Vagina (tissue), 2 donors: ENCODE measurements at places on chromosomes 16 and 17.

GRCh38 chr17:18377437-18378204, at the start of gene EVPLL:
EVPLL (plus strand) TSS chr17:18377778; CDS start chr17:18380938, 3,160 bp downstream.
- no peak for DNase-seq

DNA sequence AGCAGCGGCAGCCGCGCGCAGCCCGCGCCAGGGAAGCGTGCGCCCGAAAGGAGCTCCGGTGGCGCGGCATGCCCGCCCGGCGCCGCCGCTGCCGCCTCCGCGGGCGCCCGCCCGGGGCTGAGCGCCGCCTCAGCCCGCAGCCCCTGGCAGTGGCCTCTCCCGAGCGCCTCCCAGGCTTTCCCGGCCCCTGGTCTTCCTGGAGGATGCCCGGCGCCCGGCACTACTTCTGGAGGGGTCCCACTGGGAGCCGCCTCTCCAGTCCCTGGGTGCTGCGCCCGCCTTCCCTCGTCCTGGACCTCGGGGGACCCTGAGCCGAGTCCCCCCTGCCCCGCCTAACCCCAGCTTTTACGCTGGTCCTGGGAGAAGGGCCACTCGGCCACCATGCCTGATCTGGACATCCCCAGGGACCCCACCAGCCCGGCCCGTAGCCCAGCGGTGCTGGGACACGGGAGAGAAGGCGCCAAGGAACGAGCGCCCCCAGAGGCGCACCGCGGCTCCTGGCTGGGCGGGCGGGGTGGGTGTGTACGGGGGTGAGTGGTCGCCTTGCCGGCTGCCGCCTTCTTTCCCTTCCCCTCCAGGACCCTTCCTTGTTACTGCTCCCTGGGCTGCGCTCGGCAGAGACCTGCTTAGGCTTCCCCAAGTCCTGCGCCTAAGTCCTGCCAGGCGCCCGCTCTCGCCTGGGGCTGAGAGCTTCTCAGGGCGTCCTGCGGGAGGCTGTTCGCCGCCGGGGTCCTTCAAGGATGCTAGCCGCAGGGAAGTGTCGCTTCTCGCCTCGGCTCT, 704 bp downstream of the ASIC2 start:
- no peak for DNase-seq

- no peak for DNase-seq
Observed at GRCh38 chr16:886802-887731, 83.7 kb downstream of the LMF1 start.

DNA sequence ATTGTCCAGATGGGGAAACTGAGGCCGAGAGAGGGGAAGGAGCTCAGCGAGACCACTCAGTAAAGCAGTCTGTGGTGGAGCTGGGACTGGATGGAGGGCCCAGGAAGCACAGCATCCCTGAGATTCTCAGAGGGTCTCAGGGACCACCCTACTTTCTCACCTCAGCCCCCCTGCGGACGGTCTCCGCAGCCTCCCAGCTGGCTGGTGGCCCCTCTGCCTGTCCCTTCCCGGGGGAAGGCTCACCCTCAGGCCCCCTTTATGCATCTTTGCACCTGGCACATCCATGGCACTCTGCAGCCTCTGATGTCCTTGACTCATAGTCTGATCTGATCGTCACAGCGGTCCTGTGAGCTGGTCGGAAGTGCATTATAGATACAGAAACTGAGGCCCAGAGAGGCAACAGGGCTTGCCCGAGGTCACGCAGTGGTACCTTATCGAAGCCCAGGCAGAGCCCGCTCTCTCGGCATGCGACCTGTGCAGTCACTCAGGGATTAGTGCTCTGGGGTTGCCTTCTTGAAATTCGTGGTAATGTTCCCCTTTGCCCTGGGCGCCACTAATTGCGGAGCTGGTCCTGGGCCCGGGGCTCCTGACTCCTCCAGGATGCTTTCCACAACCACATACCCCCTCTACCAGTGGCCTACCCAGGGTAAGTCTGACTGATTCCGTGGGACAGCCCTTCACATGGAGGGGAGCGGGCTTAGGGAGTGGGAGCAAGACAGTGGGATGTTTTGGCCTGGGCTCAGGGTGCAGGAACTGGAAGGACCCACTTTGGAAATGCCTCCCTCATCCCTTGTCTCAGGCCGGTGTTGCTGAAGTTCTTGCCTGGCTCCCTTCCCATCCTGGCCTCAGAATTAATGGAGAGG, 24.4 kb downstream of the RAB11FIP4 start:
- no peak for DNase-seq

DNA sequence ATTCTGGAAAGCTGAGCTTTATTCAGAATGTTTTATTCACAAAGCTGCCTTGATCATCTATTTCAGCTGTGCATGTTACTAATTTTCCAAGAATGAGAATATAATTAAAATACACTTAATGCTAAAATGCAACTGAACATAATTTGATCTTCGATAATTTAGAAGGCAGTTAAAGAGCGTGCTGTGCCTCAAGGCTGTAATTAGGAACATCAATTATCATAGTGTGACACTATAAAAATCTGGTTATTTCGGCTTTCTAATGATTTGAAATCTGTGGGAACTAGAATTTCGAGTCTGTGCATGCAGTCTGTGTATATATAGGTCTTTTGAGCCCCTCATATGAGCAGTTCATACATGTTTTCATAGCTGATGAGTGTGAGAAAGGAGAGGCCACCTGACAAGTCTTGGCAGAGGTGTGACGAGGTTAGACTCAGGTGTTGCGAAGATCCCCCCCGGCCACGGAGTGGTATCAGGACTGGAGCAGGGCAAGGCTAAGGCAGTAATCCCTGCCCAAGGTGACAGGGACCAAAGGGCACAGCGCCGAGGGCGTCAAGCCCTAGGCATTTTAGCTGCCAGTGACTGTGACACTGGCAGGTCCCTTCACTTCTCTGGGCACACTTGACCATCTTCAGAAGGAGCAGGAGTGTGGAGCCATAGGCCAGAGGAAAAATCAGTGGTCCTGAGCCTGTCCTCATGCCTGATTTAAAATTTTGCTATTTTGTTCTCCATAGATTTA, 328.5 kb downstream of the SNX29 start:
- DNase-seq, result no peak

DNA sequence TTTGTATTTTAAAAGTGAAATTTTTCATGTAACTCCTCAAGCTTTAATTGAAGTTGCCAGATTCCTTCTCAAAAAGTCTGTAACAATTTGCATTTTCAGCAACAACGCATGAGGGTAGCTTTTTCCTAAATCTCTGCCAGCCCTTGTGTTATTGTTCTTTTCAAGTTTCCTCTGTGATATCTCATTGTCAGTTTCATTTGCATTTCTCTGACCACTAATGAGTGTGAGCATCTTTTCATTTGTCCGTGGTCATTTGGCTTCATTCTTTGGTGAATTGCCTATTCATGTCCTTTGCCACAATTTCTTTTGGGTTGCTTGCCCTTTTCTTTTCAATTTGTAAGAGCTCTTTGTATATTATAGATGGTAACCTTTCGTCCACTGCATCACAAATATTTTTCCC, 68.0 kb upstream of the NKD1 start:
- no peak for DNase-seq

- DNase-seq, result no peak
Observed at GRCh38 chr17:61331178-61331577, 68.5 kb upstream of the TBX2 start.

DNA sequence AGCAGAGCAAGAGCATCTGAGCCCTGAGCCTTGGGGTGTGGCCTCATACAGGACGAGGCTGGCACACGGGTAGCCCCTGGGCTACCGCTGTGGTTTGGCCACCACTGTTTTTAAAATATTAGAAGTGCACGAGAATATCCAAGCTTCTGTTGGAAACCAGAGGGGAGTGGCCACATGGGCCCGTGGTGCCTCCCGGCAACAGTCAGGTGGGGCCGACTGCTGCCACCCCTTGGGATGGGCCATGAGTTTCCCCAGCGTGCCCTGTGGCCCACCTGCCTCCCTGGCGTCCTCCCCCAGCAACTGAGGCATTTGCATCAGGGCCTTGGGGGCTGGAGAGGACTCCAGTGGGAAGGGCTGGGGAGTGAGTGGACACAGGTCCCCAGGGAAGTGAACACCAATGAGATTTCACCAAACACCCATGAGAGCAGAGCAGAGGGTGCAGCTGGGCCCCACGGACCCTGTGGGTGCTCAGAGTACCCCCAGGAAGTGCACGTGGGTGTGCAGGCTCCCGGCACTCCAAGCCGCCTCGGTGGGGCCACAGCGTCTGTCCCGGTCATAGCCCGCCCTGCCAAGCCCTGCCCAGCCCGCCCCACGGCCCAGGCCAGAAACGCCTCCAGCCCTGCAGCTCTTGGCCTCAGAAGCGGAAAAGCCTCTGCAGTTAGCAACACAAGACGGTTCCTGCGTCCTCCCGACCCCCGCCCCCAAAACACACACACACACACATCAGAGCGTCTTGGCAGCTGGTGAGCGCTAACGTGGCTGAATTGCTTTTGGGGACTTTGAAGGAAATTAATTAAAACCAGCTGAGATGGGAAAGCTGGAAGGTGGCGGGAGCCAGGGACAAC, 22.7 kb downstream of the ZNF469 start:
- no peak for DNase-seq

DNA sequence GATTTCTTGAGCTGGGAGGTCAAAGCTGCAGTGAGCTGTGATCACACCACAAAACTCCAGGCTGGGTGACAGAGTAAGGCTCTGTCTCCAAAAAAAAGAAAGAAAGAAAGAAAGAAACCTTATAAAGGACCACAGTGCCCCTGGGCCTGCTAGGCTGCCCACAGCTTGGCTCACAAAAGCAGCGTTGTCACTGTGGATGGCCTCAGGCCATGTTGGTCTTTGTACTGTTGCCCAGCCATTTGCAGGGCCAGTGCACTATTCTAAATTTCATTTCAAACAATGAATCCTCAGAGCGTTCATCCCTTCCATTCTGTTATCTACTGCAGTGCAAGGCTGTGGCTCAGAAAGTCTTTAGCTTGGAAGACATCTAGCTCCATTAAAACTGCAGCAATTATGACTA, 208.4 kb downstream of the SLC39A11 start:
- no peak for DNase-seq

- no peak for DNase-seq
Observed at GRCh38 chr17:56447171-56447570, 146.3 kb upstream of the NOG start.

GRCh38 chr17:4920351-4921048, 11.6 kb upstream of the GP1BA start:
- no peak for DNase-seq
